ENCODE measurements at places on chromosomes 1 and 21.
A peak's percentile ranks its signal among the peaks of the same experiment; 100 is the strongest.

- no peak for DNase-seq
Observed at GRCh38 chr1:150476754-150477153, 10.5 kb upstream of the TARS2 start.

DNA sequence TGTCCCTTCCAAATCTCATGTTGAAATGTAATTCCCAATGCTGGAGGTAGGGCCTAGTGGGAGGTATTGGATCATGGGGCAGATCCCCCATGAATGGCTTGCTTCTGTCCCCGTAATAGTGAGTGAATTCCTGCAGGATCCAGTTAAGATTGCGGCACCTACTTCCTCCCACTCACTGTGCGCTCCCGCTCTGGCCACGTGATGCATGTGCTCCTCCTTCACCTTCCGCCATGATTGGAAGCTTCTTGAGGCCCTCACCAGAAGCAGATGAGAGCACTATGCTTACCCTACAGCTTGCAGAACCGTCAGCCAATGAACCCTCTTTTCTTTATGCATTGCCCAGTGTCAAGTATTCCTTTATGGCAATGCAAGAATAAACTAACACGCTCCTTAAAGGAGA lies 14.9 kb upstream of the RAB3GAP2 start:
- DNase-seq = no peak

GRCh38 chr1:117014209-117014608 lies 12.6 kb downstream of the CD101 start:
- no peak for DNase-seq

DNA sequence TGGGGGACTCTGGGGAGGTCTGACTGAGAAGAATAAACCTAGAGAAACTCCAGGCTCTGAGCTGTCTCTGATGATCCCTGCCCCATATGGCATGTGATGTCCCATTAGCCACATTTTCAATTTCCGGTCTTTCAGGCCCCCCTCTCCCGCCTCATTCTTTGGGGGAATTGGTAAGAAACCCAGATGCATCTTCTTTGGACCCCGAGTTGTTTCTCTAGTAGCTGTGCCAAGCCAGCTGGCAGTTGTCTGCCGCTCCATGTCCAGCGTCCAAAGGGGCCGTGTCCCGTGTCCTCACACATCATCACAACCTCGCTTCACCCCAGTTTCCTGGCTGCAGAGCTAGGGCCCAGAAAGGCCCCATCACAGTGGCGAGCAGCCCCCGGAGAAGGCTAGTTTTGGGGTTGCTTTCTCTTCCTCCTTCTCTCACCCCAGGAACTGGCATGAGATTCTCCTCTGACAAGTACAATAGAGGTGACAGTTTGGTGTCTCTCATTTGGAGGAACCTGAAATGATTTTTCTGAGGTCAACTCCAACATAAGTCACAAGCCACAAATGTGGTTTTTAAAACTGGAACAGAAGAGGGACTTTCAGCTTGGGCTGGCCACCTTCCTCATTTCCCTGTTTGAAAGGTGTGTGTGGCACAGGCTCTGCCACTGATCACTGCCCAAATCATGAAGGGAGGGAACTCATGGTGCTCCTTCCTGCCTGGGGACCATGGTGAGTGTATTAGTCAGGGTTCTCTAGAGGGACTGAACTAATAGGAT lies 6.4 kb upstream of the GPR157 start:
- DNase-seq = no peak

DNA sequence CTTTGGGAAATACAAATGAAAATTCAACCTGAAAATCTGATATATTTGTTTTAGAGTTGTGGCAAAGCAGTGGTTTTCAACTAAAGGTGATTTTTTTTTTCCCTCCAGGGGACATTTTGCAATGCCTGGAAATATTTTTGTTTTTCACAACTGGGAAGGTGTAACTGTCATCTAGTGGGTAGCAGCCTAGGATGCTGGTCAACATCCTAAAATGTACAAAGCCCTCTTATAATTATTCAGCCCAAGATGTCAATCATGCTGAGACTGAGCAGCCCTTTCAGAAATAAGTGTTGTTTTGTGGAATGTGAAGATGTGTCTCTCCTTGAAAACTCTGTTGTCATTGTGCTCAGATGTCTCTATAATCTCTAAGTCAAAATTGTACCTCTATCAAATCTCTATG lies 95.2 kb upstream of the NCAM2 start:
- no peak for DNase-seq

DNA sequence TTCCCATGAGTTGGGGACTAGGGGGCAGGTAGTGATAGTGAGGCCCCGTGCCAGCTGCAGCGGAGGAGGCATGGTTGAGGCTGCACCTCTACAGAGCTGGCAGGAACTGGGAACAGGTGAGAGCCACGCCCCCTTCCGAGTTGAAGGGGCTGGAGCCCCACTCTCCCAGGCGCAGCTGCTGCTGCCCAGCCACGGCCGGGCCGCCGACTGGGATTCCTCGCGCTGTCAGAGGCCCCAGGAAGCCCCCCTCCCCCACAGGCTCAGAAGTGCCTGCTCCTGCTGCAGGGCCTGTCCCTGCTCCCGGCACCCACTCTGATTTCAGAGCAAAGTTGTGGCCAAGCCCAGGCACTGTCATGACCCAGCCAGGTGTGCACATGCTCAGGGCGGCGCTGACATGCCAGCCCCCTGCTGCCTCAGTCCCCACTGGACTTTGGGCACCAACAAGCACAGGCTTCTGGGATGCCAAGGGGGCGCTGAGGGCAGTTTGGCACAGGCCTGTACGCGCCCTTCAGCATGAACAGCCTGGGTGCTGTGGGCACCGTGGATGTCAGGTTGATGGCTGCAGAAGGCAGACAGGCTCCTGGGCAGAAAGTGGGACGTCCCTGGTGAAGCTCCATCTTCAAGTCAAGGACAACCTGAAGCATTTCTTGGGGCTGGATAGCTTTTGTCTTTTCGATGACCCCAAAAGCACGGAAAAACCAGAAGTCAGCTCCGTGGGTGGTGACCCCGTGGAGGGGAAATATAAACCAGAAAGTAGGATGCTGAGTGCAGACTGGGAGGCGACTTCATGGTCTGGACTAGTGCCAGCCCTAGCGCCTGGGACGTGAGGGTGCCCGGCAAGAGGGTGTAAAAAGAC lies 121.5 kb downstream of the SIM2 start:
- no peak for DNase-seq

- no peak for DNase-seq
Observed at GRCh38 chr1:224718470-224719053, 102.4 kb downstream of the CNIH3 start.

- DNase-seq = no peak
Observed at GRCh38 chr1:178275553-178275952, 181.6 kb downstream of the RASAL2 start.

DNA sequence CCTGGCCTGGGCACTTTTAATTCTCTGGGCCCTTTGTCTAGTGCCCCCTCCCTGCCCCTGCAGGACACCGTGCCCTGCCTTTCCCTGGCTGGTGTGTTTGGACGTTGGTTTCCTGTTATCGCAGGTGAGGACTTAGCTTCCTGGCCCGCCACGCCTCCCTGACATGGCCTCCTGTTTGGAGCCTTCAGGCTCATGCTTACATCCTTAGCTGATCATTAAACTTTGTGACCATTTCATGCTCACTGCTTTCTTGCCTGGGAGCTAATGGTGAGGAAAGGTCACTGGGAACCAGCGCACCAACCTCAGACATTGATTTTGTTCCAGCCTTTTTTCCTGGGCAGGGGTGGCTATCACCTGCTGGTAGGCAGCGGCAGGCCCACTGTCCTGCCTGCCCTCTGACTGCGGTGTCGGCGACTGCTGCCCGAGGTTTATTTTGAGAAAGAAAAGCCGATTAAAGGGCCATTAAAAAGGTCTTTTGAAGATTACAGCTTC lies 3.7 kb downstream of the PFKL start:
- DNase-seq = no peak

GRCh38 chr1:2953688-2954285 lies 67.5 kb upstream of the ACTRT2 start:
- no peak for DNase-seq

GRCh38 chr1:28021064-28021463 lies 61.3 kb downstream of the XKR8 start:
- no peak for DNase-seq

GRCh38 chr1:207807690-207808321 lies 56.0 kb downstream of the CD46 start:
- no peak for DNase-seq

DNA sequence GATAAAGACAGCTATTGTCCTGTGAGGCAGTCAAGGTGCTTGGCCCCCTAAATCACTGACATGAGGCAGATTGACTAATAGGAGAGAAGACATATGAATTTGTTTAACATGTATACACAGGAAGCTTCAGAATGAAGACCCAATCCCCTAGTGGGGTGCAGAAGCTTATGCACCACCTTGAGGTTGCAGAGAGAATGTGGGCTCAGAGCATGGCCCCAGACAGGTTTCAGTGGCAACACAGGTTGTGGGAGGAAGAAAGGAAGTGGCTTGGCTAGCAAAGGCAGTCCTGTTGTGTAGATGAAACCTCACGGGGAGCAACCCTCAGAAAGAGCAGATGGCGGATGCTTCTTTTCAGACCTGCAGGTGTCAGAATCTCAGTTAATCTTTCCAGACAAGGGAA lies 37.0 kb upstream of the PARP1 start:
- peak; percentile 13 for DNase-seq

GRCh38 chr1:7334475-7335035 lies 436.5 kb upstream of the VAMP3 start:
- DNase-seq = no peak

DNA sequence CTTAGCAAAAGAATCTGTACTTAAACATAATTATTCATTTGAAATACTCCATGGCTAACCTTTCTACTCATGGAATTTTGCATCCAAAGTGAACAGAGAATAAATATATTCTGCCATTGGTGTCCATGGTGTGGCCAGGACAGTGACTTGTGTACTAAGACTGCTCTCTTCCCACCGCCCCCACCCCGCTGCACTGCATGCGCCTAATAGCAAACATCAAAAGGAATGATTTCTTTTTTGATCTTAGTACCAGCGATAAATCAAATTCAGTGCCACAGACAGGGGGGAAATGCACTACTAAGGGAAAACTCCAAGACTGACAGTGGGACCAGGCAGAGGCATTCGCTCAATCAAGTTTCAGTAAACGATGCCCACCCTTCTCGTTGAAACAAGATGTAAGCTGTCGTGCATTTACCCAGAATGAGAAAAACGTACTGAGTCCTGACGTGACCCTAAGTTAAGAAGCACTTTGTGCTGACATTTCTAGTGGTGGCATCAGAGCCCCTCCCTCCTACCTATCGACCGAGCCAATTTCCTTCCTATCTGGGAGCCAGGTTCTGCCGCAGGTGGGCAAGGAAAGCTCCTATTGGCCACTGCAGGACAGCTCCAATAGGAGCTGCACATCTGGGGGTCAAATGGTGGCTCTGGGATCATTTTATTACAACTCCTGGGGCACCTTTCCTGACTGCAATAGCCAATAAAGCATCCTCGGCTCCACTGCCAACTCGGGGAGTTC lies 12.5 kb downstream of the ESRRG start:
- no peak for DNase-seq

DNA sequence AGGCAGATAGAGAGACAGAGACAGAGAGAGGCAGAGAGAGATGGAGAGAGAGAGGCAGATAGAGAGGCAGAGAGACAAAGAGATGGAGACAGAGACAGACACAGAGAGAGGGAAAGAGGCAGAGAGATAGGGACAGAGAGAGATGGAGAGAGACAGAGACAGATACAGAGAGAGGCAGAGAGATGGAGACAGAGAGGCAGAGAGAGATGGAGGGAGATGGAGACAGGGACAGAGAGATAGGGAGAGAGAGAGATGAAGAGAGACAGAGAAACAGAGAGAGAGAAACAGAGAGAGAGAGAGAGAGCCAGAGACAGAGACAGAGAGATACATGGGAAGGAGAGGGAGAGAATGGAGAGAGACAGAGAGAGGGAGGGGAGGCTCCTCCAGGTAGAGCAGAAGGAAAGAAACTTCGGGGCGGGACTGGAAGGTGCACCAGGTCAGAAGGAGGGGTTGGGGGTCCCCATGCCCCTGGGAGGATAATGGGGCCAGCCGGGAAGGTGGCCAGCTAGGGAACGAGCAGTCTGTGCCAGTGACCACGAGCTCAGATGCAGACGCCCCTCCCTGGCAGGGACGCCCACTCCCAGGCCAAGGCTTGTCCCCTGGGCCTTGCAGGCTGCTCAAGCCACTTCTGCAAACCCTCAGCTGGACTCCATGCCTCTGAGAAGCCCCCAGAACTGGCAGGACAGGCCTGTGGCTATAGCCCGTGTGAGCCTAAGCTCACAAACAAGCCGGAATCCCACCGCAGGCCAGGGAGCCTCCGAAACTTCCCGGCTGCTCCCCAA lies 3.3 kb downstream of the FNDC10 start:
- no peak for DNase-seq

- no peak for DNase-seq
Observed at GRCh38 chr1:98323906-98324358, 337.6 kb upstream of the SNX7 start.

GRCh38 chr1:225736437-225737098 lies 41.1 kb upstream of the SRP9 start:
- no peak for DNase-seq

DNA sequence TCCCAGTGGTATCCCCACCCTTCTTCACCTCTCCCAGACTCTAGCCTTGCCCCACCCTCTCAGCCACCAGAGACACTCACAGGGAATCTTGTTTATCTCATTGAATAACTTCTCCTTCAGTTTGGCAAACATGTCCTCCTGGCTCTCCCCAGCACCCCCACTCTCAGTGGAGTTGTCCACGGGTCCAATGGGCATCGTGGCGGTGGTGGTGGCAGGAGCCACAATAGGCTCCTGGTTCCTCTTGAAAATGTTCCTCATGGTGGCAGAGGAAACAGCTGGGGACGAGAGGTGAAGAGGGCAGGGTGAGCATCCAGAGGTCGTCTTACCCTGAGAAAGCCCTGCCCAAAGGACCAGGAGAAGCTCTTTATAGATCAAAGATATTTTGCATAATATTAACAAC lies 104.7 kb downstream of the SYT2 start:
- no peak for DNase-seq

- DNase-seq = no peak
Observed at GRCh38 chr1:241465673-241466072, 53.9 kb downstream of the FH start.

DNA sequence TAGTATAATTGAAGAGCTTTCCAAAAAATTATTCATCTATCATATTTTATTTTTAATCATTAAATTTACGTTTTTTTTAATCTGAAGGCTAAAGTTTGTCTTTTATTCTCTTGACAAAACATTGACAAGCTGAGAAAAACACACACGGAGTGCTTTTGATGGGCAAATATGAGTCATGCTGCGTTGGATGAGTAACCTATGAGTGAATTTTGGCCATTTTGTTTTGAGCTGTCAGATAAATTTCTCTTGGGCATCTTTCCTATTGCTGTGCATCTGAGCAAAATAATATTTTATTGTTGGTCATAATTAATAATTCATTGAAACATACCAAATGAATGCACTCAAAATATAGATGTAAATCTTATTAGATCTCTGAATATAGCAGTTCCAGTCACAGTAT lies 1144.1 kb upstream of the ADGRL2 start:
- no peak for DNase-seq

DNA sequence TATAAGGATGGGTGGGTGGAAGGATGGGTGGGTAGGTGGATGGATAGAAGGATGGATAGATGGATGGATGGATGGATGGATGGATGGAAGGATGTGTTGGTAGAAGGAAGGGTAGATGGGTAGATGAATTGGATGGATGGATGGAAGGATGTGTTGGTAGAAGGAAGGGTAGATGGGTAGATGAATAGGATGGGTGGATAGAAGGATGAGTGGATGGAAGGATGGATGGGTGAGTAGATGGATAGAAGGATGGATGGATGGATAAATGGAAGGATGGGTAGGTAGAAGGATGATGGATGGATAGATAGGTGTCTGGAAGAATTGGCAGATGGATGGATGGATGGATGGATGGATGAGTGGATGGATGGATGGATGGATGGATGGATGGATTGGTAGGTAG lies 6.0 kb downstream of the MASP2 start:
- DNase-seq = no peak

All from stimulated activated CD4-positive, alpha-beta T cell treated with anti-CD3 and anti-CD28 coated beads, Interleukin-4, amount 100 ng/mL, for 1 hour (primary cell).